ENCODE measurements at places on chromosomes 6 and 20. TPM values are rescaled to one million over a fixed set of nuclear protein-coding genes. Genes with fewer than 3 reads are reported as not detected.

Gene SLC35F1
- under 0.01 TPM for total RNA-seq

Gene LKAAEAR1
- total RNA-seq = 0.43 TPM

Gene SLC17A1
- total RNA-seq = not detected

Gene TCF19
- total RNA-seq = 0.66 TPM

Gene ECT2L
- not detected for total RNA-seq
